ENCODE measurements at places on chromosomes 1 and 21.

GRCh38 chr1:58857680-58858673, 74.1 kb upstream of the JUN start:
- DNase-seq = no peak

DNA sequence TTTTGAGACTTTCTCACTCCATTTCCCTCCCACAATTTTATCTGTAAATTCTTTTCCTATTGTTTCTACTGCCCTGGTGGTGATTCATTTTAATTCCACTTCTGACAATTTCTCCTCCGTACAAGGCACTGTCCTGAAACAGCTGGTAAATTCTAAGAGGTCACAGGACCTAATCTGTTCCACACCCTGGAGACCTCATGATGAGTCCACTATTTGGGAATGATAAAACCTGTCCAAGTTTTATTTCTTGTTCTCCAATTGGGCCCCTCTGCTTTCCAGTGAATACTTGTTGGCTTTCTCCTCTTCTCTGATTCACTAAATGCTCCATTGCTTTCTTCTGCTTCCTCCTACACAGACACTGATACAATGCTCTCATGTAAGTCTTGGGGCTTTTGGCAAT, 343.1 kb upstream of the DUSP10 start:
- DNase-seq = no peak

- DNase-seq = no peak
These were observed 114.3 kb downstream of the SLC35F3 start for GRCh38 chr1:234018816-234019215.

DNA sequence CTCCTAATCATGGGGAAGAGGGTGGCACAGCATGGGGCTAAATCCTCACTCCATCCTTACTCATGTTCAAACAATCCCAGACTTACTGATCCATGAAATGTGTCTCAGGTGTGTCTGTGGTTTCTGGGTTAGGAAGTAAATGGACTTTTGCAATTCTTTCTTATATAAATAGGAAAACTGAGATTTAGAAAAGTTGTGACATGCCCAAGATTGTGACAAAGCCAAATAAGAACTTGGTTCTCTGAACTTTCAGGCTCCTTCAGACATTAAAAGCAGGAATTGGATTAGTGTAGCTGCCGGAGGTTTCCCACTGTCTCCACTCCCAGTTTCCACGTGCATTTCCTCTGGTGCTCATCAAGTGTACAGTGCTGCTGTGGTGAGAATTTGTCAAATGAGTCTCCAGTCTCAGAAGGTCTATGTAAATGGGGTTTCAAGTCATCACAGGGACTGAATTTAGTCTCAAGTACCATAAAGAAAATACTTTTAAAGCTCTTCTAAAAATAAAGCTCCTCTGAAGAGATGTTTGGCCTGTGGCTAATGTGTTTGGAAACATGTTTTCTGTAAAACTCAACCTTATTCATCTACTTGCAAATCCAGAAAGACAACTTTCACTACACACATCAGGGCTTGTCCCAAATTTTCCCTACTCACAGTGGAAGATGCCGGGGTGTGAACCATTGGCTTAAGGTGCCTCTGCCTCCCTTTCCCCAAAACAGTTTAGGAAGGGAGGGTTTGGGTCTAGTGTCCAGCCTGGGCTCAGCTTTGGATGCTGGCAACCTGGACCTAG, 115.2 kb downstream of the NGF start:
- no peak for DNase-seq

DNA sequence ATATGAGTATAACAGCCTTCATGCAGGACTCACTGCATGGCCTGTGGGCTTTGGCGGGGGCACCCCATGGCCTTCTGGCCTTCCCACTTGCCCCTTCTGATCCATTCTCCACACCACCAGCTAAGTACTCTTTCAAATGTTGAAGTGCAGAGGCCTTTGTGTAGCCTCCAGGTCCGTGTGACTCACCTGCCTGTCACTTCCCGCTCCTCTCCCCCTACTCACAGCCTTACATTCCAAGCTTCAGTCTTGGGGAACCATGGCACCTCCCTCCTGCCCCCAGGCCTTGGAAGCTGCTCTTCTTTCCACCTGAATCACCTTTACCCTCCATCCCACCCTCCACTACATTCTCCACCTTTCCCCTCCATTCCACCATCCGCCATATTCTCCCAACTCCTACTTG, 69.6 kb downstream of the PGM1 start:
- no peak for DNase-seq

- DNase-seq = no peak
These were observed 302.7 kb upstream of the SGIP1 start for GRCh38 chr1:66231217-66231616.

GRCh38 chr1:15215116-15215515, 31.9 kb upstream of the FHAD1 start:
- no peak for DNase-seq

GRCh38 chr1:79785964-79786363, 779.4 kb upstream of the ADGRL4 start:
- DNase-seq = no peak
